ENCODE measurements at places on chromosomes 3 and 15.

GRCh38 chr3:129594409-129594808 lies 12.1 kb downstream of the PLXND1 start:
- no peak for DNase-seq

- DNase-seq: no peak
Observed at GRCh38 chr3:83941990-83942745, 1016.6 kb upstream of the CADM2 start.

DNA sequence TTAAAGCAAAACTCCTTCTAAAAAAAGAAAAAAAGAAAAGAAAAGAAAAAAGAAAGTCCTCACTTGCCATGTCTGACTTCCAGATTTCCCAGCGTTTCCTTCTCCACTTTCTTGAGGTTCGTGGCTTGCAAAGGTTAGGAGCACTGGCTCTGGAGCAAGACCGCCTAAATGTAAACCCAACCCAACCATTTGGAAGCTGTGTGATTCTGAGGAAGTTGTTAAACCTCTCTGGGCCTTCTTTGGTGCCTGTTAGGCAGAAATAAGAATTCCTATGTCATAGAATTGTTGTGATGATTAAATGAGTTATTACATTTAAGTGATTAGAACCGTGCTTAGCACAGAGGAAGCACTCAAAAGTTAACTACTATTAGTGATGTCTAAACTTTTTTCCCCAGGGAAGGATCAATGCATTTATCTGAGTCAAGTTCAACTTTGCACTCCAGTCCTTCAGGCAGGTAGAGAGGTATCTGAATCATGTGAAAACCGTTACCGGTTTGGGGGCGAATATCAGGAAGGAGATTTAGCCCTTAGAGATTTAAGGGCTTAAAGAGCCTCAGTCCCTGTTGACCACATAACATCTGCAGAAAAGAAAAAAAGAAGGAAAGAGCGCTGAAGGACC lies 78.3 kb upstream of the HES1 start:
- DNase-seq: no peak

DNA sequence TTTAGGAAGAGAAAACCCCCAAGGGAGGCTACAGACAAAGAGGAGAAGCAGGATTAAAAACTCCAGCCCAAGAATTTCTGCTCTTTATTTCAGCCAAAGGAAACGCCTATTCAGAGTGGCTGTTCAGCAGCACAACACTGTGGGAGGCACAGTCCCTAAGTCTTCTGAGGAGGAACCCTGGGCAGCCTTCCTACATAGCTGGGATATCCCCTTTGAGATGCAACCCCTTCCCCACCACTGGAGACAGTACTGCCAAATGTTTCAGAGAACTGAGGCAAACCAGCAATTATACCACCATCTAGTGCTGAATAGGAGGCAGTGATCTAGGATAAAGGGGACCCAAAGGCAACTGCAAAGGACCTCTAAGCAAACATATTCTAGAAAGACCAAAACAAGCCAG lies 168.1 kb downstream of the VPS13C start:
- DNase-seq: no peak

DNA sequence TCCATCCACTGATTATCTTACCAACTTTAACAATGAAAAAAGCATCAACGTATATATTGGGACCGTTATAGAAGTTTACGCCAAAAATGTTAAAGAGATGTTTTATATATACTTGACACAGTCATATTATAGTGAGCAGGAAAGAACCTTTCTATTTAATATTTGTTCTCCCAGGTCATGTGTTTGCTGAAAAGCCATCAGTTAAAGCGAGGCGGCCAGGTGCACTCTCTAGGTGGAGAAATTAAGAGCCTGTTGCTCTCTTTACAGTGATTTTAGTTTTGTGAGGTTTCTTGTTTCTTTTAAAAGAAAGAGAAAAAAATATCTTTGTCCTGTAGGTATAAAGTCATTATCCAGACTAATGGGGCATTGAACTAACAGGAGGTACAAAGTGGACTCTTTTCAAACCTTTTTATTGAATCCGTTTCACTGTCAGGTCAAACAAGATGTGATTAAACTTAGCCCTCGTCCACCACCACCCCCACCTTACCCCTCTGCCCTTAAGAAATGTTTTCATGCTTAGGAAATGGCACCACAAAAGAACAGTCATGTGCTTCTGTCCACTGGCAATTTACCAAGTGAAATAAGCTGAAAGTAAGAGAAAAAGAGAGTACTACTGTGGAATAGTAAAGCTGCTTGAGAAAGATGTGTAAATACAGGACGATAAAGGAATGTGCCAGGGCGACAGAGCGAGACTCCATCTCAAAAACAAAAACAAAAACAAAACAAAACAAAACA lies 279.9 kb downstream of the PTPRG start:
- DNase-seq: peak; percentile 51

DNA sequence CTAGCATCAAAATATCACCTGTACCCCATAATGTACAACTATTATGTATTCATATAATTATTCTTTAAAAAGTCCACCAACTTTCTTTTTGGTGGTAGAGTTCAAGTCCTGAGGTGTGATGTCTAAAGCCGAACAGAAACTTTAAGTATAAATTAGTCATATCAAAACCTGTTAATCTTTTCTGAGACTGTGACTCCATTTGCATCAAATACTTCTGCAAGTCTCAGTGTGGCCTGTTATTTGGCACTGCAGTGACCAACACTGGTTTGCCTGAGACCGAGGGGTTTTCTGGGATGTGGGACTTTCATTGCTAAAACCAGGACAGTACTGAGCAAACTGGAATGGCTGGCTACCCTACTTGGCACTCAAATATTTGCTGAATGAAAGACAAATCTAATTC lies 7.3 kb downstream of the NGLY1 start:
- DNase-seq: no peak

DNA sequence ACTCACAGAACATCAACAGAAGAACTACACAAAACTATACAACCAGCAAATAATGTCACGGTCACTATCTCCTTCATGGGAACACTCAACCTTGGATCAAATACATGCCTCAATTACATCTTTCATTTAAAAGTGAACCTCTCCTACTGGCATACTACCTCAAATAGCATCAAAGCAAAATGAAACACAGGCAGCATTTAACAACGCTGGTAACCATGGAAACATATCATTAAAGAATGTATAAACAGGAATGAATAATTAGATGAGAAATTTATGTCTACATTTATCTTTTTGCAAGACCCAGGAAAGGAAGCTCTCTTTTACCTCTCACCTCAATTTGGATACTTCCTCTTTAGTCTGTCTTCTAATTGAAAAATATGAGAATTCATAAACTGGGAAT lies 172.4 kb downstream of the SPATA16 start:
- no peak for DNase-seq
